ENCODE measurements at places on chromosomes 4 and X. TPM values are rescaled to one million over a fixed set of nuclear protein-coding genes. Genes with fewer than 3 reads are reported as not detected.

The RTL5 gene
- 2.5 TPM for total RNA-seq

The NSG1 gene
- total RNA-seq, result 5.5 TPM

The ITM2A gene
- not detected for total RNA-seq

The FHIP1A gene
- 18.9 TPM for total RNA-seq

The TIGD4 gene
- 1.0 TPM for total RNA-seq

The USP17L13 gene
- not detected for total RNA-seq

The GPR78 gene
- total RNA-seq, result 0.79 TPM

The VEGFD gene
- not detected for total RNA-seq

The MAMLD1 gene
- total RNA-seq, result not detected

The RBM47 gene
- 62.1 TPM for total RNA-seq

The POU3F4 gene
- not detected for total RNA-seq

The BANK1 gene
- 5.8 TPM for total RNA-seq

The AREG gene
- 146 TPM for total RNA-seq

The MEPE gene
- not detected for total RNA-seq
